ENCODE measurements at places on chromosomes 6 and 20. TPM values are rescaled to one million over a fixed set of nuclear protein-coding genes. Genes with fewer than 3 reads are reported as not detected.

The DYNLT2 gene
- 0.64 TPM for total RNA-seq

The ALDH8A1 gene
- 0.40 TPM for total RNA-seq

GRCh38 chr6:166588691-166589336 is 2.3 kb upstream of the RAMACL start:
- no peak for DNase-seq

DNA sequence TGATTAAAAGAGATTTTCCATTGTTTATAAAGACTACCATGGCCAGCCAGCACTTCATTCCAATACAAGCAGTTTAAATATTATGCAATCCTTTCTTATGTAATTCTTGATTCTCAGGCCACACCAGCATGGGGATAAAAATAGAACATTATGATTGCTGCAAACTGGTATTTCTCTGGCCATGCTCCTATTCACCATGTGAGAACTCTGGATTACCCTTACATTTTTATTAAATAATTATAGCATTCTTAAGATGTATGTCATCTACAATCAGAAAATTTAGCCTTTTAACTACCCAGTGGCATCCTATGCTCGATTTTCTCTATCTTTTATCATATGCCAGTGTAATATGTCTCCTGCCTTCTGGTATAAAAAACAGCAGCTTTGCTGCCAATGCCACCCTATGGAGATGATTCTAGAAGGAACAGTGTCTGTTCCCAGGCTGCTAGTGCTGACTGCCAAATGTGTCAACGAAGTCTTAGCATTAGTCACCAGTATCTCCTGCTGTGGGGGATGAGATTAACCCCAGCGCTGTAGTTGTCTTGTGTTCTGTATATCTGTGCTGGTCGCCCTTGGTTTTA is 501.4 kb downstream of the BCKDHB start:
- no peak for DNase-seq

DNA sequence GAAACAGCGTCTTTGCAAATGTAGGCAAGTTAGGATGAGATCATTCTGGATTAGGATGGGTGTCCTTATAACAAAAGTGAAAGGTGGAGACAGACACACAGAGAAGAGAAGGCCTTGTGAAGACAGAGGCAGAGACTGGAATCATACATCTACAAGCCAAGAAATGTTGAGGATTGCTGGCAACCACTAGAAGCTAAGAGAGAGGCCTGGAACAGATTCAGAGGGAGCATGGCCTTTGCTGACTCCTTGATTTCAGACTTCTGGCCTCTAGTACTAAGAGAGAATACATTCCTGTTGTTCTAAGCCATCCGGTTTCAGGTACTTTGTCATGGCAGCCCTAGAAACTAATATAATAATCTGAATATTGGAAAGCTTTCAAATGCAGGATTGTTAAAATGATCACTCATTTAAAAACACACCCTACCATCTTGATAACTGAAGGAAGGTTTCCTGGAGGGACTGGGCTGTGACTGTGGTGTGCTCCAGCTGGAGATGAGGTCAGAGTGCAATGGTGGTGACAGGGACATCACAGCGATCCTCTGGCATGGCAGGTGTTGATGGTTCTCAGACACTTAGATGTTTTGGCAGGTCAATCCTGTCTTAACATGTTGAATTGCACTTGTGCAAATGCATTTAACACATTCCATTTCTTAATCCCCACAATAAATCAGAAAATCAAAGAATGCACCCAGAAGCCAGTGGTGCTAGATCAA is 25.1 kb downstream of the CD83 start:
- DNase-seq, result no peak

GRCh38 chr6:1127597-1128288 is 184.2 kb upstream of the FOXQ1 start:
- DNase-seq, result no peak

GRCh38 chr6:37038292-37039198 is 33.1 kb downstream of the FGD2 start:
- DNase-seq, result no peak

GRCh38 chr6:111458670-111459232 is 24.3 kb downstream of the REV3L start:
- no peak for DNase-seq

- DNase-seq, result no peak
These were observed 1197.7 kb upstream of the CITED2 start for GRCh38 chr6:140572129-140572528.

- no peak for DNase-seq
These were observed 361.9 kb upstream of the JARID2 start for GRCh38 chr6:14883921-14884320.

DNA sequence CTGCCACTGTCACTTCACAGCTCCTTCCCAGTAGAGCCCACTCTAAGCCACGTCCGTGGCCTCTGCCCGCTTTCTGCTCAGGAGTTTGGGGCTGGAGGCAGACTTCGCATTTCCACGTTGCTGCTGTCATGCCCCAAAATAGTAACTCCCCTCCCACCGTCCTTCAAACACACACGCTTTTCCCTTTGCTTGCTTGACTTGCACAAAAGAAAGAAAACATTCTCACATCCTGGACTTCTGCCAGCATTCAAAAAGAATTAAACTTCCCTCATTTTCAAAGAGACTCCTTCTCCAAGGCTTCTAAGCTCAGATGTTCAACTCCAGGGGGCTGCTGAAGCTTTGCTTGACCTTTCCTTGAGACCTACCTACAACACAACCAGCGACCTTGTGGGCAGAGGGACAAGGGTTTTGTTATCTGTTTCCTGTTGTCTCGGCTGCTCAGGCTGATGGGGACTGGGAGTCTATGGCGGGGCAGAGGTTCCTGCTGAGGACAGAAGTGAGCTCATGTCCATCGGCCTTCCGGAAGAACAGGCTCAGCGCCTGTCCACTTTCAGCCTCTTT is 263.8 kb upstream of the FOXQ1 start:
- no peak for DNase-seq

DNA sequence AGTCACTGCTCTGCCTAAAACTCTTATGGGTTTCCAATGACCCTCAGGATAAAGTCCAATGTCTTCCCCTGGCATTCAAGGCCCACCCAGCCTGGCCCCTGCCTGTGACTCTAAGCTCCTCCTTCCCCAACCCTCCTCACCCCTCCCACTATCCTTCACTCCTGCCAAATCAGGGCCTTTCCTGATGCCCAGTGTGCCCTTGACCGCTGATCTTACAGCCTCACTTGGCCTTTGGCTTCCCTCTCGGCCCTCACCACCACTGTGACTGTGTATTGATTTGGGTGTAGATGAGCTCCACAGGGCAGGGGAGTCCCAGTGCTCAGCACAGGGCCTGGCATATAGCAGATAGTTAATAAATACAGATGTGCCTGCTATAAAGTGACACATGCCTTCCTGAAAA is 115.7 kb downstream of the TOX2 start:
- no peak for DNase-seq

DNA sequence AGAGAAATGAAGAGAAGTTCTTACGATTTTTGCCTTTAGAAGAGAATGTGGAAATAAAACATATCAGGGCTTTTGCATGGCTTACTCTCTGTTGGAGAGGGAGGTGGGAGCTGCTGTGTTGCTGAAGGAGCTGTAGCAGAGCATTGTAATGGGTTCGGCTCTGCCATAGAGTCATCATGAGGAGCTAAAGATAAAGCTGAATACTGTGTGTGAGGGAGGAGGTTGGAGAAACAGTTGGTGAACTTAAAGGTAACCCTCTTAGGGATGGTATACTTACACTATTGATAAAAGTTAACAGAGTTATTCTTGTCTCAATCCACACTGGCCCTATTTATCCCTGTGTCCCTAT is 34.8 kb downstream of the CTNNBL1 start:
- no peak for DNase-seq

- DNase-seq, result no peak
These were observed 12.2 kb upstream of the SHLD1 start for GRCh38 chr20:5737966-5738365.

- DNase-seq, result no peak
These were observed 348.3 kb downstream of the CDH26 start for GRCh38 chr20:60306551-60306950.

GRCh38 chr6:154139892-154140291 is 100.9 kb downstream of the OPRM1 start:
- no peak for DNase-seq

All from chondrocyte (in vitro differentiated cells).